ENCODE measurements at places on chromosomes 1 and 21.

GRCh38 chr1:217599154-217599553 is 31.7 kb downstream of the GPATCH2 start:
- no peak for DNase-seq

- DNase-seq, result peak; percentile 19
Observed at GRCh38 chr1:65209005-65209885, 61.2 kb downstream of the AK4 start.

- DNase-seq, result no peak
Observed at GRCh38 chr1:21284206-21285054, 5.8 kb downstream of the ECE1 start.

GRCh38 chr1:2125350-2126211 is 69.0 kb downstream of the FAAP20 start:
- no peak for DNase-seq

DNA sequence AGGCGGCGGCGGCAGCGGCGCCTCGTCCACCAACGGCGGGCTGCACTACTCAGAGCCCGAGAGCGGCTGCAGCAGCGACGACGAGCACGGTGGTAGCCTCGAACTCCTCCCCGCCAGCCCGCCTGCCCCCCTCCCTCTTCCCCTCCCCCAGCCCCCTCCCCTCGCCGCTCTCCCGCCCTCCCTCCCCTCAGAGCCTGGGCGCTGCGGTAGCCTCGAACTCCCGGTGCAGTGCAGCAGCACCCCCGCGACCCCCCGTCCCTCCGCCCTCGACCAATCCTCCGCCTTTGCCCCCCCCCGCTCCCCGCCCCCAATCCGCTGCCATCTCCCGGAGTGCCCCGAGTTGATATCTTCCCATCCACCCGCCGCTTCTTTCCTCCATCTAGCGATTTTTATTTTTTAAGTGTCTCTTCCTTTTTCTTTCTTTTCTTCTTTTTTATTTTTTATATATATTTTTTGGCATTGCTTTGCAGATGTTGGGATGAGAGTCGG is 516 bp downstream of the RCOR3 start:
- DNase-seq, result no peak

DNA sequence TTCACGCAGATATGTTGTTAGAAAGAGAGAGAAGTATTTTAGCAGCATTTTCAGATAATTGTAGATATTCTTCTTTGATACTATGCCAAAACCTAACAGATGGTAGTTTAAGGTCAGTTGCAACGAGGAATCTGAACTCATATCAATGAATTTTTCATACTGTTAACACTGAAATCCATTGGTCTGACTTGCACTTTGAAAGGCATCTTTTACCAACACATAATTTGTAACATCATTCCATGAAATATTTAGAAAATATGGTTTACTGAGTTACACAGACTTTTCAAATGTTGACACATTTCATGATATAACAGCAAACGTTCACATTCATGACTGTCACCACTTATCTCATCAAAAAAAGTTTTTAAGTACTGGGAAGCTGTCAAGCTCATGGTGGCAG is 4.6 kb downstream of the ACBD6 start:
- DNase-seq, result no peak

GRCh38 chr1:11502516-11502915 is 23.6 kb downstream of the DISP3 start:
- DNase-seq, result no peak

- DNase-seq, result no peak
Observed at GRCh38 chr1:168637350-168637991, 61.1 kb downstream of the XCL1 start.

- DNase-seq, result no peak
Observed at GRCh38 chr1:171083222-171083621, 7.5 kb upstream of the FMO3 start.

- DNase-seq, result no peak
Observed at GRCh38 chr1:164660775-164661174, 101.8 kb downstream of the PBX1 start.

DNA sequence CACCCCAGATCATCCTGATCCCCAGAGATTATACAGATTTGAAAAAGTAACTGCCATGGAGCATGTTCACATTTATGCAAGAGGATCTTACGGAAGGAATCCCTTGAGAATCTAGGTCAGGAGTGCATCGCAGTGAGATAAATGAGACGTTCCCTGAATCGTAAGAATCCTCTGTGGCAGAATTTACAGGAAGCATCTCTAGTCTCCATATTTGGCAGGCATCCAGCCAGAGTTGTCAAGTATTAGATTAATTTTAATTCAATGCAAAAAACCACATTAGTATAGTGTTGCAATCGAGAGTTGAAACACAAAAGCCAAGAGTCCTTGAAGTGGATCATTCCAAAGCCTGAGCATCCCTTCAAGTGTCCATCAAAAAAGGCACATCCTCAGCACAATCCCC is 100.8 kb downstream of the RRAGC start:
- DNase-seq, result no peak

DNA sequence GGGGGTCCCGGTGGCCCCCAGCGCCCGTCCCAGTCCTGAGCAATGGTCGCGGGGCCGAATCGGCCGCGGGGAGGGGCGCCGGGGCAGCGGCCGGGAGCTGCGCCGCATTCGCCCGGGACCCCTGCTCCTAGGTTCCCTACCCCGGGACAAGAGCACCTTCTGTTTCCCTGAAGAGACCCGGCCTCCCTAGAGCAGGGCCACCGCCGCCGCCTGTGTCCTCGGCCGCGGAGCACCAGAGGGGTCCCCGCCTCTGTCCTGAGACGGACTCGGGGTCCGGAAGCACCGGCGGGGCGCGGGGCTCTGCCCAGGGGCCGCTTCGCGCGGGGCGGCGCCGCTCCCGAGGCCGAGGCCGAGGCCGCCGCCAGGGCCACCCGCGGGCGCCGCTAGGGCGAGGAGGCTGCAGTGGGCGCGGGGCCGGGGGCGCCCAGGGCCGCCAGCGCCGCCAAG is 157.9 kb downstream of the CASZ1 start:
- DNase-seq, result no peak

GRCh38 chr1:147652306-147652705 is 18.0 kb downstream of the ACP6 start:
- DNase-seq, result no peak

DNA sequence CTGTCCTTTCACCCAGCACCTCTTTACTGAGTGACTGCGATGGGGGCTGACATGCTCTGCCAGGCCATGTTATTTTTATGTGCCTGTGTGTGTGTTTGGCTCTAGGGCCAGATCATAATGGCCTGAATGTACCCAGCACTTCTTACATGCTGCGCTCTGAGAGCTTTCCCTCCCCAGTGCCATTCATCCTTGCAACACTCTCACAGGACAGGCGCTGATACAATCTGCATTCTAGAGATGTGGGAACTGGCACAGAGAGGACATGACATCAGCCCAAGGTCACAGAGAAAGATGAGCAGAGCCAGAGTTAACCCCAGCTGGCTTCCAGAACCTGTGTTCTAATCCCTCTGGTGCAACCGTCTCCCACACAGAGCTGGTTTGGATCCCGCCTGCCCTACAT is 54.5 kb downstream of the ARHGEF10L start:
- no peak for DNase-seq

DNA sequence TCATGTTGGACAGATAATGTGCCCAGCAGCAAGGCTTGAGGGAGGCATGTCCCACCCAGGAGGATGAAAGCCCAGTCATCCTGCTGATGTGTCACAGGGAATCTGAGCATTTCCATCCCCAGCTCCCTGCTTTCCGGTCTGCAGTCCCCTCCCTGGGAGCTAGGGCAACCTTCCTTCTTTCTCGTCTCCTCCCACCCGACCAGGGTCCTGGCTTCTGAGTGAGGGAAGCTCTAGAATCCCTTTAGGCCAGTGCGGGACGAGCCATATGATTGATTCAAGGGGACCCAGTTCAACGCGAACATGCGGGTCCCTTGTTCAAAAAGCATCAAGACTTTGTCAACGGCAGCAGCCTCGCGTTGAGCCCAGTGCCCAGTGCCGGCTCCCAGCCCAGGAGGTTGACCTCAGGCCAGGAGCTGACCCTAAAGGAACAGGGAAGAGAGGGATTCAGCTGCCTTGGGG is 96.7 kb upstream of the TMPRSS2 start:
- no peak for DNase-seq

- DNase-seq, result no peak
Observed at GRCh38 chr1:36989241-36989640, 45.1 kb downstream of the GRIK3 start.

DNA sequence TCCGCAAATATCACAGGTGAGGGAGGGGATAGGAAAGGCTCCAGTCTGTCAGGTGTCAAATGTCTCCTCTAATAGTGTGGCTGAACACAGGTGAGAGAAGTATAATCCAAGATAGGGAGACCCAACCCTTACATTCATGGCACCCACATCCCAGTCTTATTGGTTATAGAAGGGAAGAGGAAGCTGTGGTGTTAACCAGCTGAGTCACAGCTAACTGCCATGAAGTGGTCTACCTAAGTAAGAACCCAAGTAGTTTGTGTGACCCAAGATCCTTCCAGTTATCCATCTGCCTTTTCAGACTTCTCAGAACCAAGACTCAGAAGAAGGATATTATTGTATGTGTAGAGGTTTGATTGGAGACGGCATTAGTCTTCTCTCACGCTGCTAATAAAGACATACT is 37.1 kb downstream of the DDAH1 start:
- DNase-seq, result no peak

DNA sequence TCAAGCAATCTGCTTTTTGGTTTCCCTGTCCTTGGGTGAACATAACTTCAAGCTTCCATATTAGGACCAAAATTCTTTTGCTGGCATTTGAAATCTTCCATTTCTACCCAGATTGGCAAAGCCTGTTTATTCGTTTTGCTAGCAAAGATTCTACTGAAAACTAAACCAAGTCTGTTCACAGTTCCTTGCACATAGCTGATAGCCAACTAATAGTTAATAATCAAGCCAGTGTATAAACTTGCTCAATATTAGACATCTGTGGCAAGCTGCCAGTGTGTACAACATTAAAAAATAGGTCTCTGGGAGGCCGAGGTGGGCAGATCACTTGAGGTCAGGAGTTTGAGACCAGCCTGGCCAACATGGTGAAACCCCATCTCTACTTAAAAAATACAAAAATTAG is 6.3 kb downstream of the APP start:
- no peak for DNase-seq
